ENCODE measurements at places on chromosomes 7 and 10.

DNA sequence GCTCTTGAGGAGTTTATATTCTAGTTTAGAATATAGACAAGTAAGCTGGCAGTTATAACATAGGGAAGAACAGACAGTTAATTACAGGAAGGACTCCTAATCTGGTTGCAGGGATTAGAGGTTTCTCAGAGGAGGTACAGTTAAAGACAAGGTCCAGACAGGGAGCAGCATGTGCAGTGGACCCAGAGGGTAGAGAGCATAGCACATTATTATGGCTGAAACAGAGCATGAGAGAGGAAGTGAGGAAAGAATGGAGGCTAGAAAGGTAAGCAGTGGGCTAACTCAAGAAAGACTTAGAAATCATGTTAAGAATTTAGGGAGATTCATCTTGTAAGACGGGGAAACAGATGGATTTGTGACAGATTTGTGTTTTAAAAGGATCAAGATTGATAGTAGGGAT is 9.7 kb downstream of the MIOS start:
- DNase-seq = no peak

DNA sequence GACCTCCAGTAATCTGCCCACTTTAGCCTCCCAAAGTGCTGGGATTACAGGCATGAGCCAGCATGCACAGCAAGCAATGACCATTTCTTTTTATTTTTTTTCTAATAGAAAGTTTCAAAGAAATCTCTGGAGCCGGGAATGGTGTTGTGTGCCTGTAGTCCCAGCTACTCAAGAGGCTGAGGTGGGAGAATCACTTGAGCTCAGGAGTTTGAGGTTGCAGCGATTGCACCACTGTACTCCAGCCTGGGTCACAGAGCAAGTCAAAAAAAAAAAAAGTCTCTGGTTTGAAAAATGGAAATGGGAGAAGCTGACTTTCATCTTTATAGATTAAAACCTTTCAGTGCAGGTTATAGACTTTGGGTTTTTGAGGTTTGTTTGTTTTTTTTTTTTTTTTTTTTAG is 44.8 kb upstream of the KMT2E start:
- DNase-seq = no peak

GRCh38 chr7:49014870-49015269 is 90.5 kb downstream of the CDC14C start:
- DNase-seq = no peak

GRCh38 chr7:1623810-1624209 is 46.3 kb upstream of the ELFN1 start:
- DNase-seq = no peak

DNA sequence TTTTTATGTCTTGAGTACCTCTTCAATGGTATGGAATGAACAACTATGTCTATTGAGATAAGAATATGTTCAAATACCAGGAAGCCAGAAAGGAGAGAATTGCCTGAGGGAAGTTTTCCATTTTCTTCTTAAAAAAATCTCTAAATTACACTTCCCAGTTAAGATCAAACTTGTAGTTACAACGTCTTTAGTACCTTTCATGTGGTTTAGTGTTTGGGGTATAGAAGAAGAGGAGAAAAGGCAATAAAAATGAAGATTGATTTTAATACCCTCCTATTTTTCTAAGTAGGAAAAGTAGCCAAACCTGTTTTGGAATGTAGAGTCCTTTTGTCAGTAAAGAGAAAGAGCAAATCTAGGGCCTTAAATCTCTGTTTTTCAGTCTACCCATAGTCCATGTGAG is 470.0 kb upstream of the SEMA3A start:
- no peak for DNase-seq

Data from amygdala (tissue), 56 donors.